ENCODE measurements at places on chromosomes 5 and 9.
A peak's percentile ranks its signal among the peaks of the same experiment; 100 is the strongest.

GRCh38 chr5:60395712-60396329 lies 304.1 kb downstream of the DEPDC1B start:
- DNase-seq = no peak

DNA sequence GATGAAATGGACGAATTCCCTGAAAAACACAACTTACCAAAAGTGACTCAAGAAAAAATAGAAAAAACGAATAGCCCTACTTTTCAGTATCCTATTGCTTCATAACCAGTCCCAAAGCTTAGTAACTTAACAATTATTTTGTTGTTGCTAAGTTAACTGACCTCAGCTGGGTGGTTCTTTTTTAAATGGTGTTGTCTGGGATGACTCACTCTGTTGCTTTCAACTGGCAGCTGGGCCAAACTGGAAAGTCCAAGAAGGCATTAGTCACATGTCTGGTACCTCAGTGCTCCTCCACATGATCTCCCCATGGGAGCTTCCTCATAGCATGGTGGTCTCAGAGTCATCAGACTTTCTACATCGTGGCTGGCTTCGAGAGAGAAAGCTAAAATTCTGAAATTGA lies 47.8 kb upstream of the ADAMTS2 start:
- DNase-seq = peak; percentile 10

- no peak for DNase-seq
Observed at GRCh38 chr5:53386341-53386740, 94.1 kb upstream of the FST start.

- DNase-seq = no peak
Observed at GRCh38 chr5:133797167-133797566, 171.3 kb downstream of the C5orf15 start.

- no peak for DNase-seq
Observed at GRCh38 chr9:119368681-119369581, at the start of gene BRINP1. TSS of gene BRINP1 (minus strand) at chr9:119369435. CDS start at chr9:119313355, 56,080 bp downstream.

DNA sequence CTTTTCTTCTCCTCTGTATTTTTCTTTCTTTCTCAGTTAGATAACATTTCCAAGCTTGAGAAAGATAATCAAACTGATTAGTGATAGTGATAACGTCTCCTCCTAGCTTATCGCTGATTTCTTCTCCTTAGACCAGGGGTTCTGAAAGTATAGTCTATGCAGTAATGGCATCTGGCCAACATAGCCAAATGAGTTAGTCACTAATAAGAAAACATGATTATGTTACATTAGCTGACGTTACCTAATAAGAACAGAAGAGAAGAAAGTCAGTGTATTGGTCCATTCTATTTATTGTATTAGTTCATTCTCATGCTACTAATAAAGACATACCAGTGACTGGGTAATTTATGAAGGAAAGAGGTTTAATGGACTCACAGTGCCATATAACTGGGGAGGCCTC lies 111.2 kb downstream of the STRBP start:
- DNase-seq = no peak

DNA sequence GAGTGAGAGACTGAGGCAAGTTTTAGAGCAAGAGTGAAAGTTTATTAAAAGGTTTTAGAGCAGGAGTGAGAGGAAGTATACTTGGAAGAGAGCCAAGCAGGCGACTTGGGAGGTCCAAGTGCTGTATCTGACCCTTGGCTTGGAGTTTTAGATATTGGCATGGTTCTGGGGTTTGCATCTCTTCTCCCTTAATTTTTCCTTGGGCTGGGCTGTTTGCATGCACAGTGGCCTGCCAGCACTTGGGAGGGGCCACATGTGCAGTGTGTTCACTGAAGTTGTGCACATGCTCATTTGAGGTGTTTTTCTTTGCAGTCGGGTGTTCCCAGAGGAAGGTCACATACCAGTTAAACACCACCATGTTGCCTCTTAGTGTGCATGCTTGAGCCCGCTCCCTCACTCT lies 464.1 kb downstream of the DMRT2 start:
- DNase-seq = no peak

DNA sequence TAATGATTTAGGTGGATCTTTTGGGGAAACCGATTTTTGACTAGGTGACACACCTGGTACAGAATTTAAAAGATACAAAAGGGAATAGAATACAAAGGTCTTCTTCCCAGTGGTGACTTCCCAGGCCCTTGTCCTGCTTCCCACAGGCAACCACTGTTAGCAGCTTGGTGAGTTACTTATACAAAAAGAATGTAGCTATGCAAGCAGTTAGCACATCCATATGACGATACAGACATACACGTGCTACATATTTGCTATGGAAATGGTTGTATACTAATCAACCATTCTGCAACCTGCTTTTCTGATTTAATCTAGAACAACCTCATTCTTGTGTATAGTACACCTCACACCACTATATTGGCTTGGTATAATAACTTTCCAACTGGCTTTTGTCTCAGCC lies 51.0 kb downstream of the OTULIN start:
- DNase-seq = no peak

DNA sequence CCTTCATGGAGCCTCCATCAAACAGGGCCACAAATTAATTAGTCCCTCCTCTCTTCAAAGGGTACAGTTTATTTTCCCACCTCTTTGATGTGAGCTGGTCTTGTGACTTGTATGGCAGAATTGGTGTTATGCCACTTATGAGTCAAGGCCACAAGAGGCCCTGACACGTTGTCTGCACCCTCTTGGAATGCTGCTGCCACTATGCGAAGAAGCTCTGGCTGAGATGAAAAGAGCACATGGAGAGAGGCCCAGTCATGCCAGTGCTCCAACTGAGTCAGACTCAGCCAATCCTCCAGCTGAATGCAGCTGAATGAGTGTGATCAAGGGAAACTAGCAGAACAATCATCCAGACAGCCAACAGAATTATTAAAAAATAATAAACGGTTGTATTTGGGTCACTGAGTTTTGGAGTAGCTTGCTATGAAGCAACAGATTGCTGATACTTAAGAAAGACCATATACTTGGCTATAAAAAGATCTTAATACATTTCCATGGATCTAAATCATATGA lies 128.3 kb downstream of the MARCHF11 start:
- no peak for DNase-seq

DNA sequence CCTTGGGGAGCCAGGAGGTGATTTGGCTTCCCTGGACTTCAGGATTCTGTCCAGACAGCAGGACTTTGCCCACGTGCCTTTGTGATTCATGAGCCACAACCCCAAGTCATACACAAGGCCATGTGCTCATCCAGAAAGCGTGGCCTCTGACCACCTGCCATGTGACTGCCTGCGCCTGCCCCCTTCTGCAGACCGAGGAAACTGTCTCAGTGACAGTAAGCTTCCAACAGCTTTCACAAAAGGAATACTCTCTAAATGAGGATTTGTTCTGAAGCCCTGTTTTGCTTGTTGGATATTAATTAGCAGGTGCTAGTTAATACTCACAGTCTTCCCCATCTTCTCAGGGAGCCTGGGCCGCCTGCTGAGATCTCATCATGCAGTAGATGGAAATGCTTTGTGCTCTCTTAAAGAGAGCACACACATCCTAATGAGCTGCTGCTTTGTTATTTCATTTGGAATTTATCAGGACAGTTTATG lies 36.9 kb upstream of the ANGPTL2 start:
- no peak for DNase-seq

- DNase-seq = no peak
Observed at GRCh38 chr9:83209188-83209731, 146.3 kb upstream of the RASEF start.

GRCh38 chr5:53479045-53479589 lies 1.3 kb upstream of the FST start:
- no peak for DNase-seq

GRCh38 chr9:96022445-96023051 lies 147.1 kb downstream of the ERCC6L2 start:
- DNase-seq = peak; percentile 76

- no peak for DNase-seq
Observed at GRCh38 chr9:89185980-89186379, 7.4 kb upstream of the SHC3 start.

DNA sequence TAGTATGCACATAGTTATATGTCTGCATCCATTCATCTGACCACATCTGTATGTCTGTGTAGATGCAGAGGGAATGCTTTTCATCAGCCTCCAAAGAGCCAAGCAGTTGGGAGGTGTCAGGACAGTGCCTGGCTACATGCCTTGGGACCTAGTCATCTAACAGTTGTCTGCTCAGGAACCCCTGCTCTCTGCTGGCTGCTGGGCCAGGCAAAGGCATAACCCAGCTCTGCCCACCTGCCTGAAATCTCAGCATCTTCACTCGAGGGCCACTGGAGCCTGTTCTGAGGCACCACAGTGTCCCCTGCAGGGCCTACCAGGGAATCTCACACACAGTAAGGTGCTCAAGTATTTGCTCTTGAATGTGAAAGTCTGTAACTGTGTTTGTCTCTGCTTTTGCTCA lies 3.7 kb downstream of the C9orf50 start:
- DNase-seq = no peak

- no peak for DNase-seq
Observed at GRCh38 chr5:22835686-22836085, 17.5 kb downstream of the CDH12 start.

DNA sequence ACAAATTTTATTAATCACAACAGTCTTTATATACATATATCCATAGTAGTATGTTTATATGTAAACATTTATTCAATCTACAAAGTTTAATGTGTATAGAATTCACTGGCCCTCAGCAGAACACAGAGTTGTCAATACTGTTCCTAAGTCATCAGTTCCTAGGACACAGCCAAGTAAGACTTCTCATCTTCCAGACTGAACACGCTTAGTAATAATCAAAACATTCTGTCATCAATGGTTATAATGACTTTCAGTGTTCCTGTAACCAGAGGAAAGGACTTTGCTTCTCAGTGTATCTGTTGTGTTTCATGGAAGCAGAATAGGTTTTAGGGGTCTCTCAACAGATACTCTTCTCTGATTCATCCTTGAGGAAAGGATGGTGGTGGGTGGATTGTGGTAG lies 82.2 kb downstream of the SMIM23 start:
- DNase-seq = no peak

- DNase-seq = no peak
Observed at GRCh38 chr9:76620996-76621395, 143.2 kb upstream of the PCA3 start.

GRCh38 chr9:85483208-85483607 lies 258.5 kb downstream of the AGTPBP1 start:
- no peak for DNase-seq

DNA sequence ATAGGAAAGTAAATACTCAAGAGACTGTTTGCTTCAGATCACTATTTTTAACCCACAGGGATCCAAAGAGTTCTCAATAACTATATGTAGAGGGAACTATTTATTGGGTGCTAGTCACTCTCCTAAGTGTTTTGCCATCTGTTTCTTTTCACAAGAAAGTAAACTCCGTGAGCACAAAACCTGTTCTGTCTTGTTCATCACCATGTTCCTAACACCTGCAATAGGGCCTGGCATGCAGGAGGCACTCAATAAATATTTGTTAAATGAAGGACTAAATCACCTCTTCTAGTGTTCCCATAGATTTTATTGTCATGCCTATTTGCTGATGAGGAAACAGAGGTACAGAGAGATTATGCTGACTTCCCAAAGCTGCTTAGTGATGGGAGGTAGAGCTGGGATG lies 118.2 kb downstream of the VCAN start:
- DNase-seq = no peak

DNA sequence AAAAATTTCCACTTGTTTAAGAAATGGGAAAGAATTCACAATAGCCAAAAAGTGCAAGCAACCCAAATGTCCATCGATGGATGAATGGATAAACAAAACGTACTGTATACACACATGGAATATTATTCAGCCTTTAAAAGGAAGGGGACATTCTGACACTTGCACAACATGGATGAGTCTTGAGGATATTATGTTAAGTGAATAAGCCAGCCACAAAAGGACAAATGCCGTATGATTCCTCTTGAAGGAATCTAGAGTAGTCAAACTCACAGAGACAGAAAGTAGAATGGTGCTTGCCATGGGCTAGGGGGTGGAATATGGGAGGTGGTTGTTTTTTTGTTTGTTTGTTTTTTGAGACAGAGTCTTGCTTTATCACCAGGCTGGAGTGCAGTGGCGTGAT lies 3.8 kb upstream of the ATP6V0E1 start:
- DNase-seq = no peak

- no peak for DNase-seq
Observed at GRCh38 chr5:139470821-139471300, at the start of gene SMIM33. TSS of gene SMIM33 (plus strand) at chr5:139471004. CDS start at chr5:139471122, 118 bp downstream.

GRCh38 chr5:137733006-137733405 lies 2.9 kb downstream of the KLHL3 start:
- DNase-seq = no peak

DNA sequence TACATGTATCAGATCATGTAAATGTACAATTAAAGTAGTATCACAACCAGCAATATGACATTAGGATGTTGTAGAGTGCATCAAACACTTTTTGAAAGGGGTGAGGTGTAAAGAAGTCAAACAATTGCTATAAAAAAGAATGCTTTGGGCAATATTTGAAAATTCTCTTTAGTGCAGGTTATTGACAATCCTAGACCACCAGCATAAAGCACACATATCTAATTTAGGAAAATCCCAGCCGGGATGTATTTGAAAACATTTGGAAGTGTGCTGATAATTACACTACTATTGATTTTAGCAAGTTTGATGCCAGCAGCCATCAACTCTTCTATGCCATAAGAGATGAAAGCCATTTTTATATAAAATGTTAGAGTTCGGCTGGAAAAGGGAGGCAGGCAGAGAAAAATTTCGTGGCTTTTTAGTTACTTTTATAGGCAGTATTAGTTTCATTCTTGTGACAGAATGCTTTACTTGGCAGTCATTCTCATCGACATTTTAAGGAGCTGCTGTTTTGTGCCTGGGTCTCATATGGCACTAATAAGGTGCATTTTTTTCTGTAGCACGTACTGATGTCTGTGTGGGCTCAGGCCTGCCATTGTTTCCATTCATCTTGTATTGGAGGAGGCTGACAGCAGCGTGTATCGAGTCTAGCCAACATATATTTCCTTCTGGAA lies 285.7 kb downstream of the AOPEP start:
- DNase-seq = no peak

- DNase-seq = no peak
Observed at GRCh38 chr5:11557063-11557462, 347.2 kb downstream of the CTNND2 start.

DNA sequence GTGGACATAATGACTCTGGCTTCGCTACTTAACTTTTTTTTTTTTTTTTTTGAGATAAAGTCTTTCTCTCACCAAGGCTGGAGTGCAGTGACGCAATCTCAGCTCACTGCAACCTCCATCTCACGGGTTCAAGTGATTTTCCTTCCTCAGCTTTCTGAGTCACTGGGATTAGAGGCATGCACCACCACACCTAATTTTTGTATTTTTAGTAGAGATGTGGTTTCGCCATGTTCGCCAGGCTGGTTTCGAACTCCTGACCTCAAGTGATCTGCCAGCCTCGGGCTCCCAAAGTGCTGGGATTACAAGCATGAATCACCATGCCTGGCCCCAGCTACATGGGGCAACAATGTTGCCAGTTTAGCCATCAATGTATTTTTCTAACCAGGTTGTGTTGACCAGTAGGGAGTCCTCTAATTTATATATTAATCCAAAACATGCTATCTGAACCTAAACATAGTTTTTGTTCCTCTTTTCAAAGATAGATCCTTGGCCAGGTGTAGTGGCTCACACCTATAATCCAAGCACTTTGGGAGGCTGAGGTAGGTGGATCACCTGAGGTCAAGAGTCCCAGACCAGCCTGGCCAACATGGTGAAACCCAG lies 120.3 kb upstream of the LHFPL2 start:
- no peak for DNase-seq

GRCh38 chr9:23829580-23830475 lies 3.8 kb upstream of the ELAVL2 start:
- no peak for DNase-seq
